ENCODE measurements at places on chromosomes 4 and X.

DNA sequence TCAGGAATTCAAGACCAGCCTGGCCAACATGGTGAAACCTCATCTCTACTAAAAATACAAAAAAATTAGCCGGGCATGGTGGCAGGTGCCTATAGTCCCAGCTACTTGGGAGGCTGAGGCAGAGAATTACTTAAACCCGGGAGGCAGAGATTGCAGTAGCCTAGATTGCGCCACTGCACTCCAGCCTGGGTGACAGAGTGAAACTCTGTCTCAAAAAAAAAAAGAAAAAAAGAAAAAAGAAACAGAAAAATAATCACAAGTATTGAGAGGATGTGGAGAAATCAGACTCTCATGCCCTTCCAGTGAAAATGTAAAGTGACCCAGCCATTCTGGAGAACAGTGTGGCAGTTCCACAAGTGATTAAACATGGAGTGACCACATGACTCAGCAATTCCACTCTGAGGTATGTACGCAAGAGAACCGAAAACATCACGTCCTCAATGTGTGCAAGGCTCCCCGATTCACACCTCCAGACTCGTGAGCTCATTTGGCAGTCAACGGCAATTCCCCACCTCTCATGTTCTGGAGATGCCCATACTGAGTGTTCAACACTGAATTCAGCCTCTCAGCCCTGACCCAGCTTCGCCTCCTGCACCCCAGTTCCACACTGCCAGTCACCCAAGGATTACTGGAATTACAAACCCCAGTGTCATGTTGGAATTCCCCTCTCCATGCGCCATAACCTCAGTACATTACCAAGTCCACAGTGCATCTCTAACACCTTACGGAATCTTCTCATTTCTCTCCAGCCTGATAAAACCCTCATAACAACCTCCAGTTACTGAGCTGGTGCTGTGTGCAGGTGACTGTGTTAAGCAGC, 21.1 kb downstream of the ACOX3 start:
- peak; percentile 94 for DNase-seq

DNA sequence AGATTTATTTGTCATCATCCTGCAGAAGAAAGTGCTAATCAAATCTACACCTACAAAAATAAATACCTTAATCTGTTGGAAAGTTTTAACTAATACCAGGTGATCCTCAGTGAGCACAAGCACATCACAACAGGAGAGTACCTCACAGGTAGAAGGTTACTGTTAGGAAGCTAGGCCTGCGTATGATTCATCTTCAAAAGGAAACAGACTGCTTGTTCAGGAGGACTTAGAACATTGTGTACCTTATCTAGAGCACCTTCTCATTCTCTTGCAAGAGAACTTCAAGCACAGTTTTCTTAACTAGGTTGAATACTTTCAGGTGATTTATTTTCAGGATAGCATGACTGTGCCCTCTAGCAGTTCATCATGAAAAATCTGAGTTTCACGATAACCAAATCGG, 54.2 kb downstream of the MND1 start:
- no peak for DNase-seq

DNA sequence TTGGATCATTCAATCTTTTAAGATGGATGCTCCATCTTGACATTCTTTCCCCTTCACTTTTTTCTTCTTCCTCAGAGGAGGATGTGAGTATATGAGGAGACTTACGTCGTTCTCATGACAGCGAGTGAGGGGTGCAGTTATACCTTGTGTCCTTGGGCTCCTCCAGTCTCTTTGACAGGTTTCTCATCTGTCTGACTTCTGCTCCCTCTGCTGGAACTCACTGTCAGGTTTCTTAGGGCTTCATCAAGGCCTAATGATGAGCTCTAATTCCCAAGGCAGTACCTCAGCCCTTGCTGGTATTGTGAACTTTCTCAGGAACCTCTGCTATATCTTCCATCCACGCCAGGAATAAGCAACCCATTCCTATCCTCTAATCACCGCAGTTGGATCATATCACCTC, 237.8 kb upstream of the ADGRL3 start:
- no peak for DNase-seq

DNA sequence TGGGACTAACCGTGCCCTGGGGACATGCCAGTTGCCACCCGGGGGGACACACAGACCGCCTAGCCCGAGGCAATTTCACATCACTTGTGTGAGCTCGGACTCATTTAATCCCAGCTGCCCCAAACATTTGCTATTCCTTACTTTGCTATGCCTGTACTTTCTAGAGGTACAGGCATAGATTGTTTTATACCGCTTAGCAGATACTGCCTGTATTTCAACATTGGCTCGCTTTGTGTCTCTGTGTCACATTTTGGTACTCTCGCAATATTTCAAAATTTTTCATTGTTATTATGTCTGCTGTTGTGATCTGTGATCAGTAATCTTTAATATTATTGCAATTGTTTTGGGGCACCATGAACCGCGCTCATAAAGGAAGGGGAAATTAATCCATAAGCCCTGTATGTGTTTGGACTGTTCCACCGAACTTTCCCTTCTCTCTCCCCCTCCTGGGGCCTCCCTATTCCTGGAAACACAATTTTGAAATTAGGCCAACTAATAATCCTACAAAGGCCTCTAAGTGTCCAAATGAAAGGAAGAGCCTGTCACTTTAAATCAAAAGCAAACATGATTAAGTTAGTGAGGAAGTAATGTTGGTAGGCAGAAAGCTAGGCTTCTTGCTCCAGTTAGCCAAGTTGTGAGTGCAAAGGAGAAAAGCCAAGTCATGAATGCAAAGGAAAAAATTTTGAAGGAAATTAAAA, 568 bp upstream of the CASP6 start:
- peak; percentile 35 for DNase-seq

DNA sequence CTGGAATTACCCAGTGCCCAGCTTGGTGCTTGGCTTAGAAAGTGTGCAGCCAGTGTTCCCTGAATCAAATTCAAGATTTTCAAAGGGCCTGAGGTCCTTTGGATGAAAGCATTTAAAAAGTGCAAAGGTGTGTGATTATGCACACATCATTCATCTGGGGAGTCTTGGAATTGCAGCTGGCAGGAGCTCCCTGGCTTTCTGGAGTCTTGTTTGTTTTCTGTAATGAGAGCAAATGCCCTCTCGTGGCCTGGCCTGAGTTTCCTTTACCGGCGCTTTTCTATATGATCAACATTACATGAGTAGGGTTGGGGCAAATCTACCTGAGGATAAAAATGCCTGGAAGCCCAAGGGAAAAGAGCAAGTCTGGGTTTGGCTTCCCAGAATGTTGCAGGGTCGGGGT, 24.6 kb upstream of the SORCS2 start:
- DNase-seq = no peak

GRCh38 chr4:168633064-168633463, 136.2 kb downstream of the PALLD start:
- DNase-seq = no peak

DNA sequence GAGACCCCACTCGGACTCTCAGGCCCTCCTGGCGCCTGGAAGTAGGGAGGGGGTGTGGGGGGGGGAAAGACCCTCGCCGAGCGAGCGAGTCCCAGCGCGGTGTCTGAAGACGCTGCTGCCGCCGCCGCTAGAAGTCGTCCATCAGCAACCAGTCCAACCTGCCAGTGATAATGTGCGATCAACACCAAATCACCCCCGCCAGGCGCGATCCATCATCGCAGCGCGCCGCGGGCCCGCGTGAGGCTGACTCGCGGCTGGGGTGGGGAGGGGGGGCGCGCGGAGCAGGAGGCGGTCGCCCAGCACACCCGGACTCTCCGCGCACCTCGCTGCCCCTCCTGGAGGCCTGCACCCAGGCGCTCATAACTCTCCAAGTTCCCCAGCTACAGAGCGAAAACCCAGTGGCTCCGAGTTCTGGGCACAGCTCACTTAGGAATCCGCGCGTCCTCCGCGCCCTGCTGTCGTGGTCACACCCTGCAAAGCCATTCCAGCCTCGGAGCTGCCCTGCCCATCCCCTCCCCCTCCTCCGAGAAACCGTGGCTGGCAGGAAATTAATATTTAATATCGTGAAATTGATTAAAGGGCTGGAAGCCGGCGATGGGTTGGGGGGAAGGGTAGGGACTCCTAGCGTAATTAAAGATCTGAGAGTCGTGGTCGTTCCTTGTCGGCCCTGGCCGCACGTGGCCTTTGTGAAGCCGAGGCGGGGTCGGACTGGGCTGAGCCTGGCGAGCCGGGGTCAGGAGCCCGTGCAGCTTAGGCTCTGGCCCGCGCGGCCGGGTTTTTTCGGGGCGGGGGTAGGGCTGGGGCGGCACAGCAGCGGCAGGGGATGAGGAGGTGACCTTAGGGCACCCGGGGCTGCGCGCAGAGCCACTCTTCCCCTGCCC, 58.1 kb upstream of the BCOR start:
- DNase-seq = no peak

GRCh38 chr4:108398316-108398715, 222.1 kb upstream of the RPL34 start:
- no peak for DNase-seq

GRCh38 chr4:25803720-25804225, 59.0 kb downstream of the SEL1L3 start:
- no peak for DNase-seq

GRCh38 chr4:3699678-3700077, 66.5 kb upstream of the ADRA2C start:
- no peak for DNase-seq

DNA sequence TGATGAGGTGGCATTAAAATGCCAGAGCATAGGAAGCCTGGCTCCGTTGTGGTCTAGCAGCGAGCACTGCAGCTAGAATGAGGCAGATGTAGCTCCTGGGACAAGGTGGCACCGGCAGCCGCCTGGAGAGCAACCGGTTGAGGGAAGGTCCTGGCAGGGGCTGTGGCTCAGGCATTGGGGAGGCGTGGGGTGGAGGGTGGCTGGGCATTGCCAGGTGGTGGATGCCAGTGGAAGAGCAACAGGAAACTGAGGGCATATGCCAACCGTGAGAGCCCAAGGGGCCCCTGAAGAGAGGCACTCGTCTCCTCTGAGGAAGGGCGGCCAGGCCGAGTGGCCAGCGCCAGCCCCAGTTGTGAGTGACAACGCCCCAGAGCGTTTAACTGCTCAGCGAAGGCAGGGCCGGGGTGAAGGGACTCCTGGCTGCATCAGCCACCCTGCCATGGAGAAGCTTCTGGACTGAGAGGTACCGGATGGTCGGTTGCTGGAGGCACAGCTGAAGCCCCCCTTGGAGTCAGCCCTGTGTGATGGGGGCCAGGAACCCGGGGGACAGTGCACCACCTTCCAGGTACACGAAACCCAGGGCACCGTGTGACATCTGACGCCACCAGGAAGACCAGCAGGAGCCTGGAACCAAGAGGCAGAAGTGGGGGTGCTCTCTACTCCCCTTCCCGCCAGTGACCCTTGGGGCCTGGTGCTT, 13.2 kb upstream of the PDE6B start:
- no peak for DNase-seq

DNA sequence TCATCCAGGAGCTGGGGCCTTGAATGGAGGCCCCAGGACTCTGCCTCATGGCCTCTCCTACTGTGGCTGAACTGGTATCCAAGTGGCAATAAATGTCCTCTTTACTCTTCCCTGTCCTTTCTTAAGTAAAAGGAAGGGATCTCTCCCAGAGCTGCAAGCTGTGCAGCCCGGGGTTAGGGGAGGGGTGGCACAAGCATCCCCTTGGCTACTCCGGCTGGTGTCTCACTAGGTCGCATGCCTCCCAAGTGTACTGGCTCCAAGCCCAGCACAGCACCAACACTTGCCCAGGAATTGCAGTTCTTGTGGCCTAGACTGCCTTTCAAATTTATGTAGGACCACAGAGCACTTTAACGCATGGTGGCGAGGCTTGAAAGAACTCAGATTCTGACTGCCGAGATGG, 44.7 kb upstream of the MED14 start:
- no peak for DNase-seq

DNA sequence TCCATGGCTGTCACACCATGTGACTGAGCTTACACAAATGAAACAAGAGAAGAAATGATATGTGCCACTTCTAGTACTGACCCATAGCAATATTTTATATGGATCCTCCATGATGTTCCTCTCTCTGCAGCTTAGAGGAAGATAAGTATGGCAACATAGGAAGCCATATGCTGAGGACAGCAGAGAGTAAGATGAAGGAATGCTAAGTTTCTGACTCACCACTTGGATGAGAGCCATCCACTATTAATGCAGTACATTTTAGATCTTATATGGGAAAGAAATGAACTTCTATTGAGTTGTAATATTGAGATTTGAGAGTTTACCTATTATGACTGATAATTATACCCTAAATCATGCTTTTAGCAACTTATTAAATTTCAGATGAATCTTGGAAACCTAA, 386.9 kb upstream of the MAOA start:
- no peak for DNase-seq
